ENCODE measurements at places on chromosomes 3 and 15.

DNA sequence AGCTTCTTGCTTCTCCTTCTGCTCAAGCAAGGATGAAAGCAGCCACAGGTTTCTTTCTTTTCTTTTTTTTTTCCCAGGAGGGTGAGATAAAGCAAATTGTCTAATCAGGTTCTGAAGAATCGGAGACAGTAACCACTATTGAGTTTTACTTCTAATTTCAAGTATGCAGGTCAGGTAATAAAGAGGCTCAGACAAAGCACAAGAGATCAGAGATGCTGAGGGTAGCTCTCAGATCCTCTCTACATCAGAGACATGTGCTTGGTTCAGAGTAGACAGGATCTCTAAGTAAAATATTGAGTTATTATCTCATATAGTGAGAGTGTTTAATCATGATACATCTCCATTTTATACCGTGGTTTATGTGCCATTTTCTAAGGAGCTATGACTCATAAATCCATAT, 168.5 kb downstream of the NFKBIZ start:
- DNase-seq, result no peak

DNA sequence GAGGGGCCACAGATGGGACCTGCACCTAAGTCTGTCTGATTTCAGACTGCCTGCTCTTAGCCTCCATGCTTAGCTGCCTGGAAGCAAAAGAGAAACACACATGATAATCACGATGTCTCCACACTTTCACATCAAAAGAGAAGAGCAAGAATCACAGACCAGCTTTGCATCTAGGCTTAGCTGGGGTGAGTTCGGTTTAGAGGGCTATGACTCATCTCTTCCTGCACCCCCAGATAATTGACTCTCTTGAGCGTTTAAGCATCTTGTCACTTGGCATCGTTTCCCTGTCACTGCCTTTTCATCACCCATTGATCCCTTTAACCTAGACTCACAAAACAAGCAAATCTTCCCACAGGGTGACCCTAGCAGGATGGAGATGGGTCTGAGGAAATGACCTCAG, 124.0 kb downstream of the NTRK3 start:
- no peak for DNase-seq

DNA sequence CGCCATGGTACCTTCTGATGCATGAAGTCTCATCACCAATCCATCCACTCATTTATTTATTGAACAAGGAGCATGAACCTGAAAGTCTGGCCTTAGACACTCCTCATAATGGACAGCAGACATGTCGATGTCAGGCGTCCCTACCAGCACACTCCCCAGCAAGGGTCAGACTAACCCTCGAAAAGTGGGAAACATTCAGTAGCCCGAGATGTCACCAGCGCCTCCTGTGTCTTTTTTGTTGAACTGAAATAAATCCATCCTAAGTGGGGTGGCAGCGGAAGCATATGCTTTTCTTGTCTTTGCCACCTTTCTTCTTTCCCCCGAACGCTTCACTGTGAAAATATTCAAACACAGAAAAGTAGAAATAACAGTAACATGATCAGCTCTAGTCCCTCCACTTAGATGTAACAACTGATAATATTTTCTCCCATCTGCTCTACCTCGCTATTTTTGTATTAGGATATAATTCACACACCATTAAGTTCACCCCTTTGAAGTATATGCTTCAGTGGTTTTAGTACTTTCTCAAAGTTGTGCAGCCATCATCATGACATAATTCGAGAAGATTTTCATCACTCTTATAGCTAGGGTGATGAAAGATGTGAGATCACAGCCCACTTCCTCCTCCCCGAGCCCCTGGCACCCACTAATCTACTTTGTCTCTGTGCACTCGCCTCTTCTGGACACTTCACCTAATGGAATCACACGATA, 121.6 kb downstream of the ADAMTS17 start:
- DNase-seq, result no peak

GRCh38 chr15:29037997-29038705, 152.4 kb downstream of the APBA2 start:
- no peak for DNase-seq

GRCh38 chr3:179719048-179719734, 66.4 kb downstream of the USP13 start:
- no peak for DNase-seq
